Daoy (cell line): ENCODE measurements at places on chromosomes 1 and 21. TPM values are rescaled to one million over a fixed set of nuclear protein-coding genes. Genes with fewer than 3 reads are reported as not detected.
A peak's percentile ranks its signal among the peaks of the same experiment; 100 is the strongest.

Gene HSD3B1
- not detected in 2 replicates for total RNA-seq

Gene NIT1
- total RNA-seq = 16.3 and 17.4 TPM in 2 replicates

Gene CFHR1
- not detected in 2 replicates for total RNA-seq

DNA sequence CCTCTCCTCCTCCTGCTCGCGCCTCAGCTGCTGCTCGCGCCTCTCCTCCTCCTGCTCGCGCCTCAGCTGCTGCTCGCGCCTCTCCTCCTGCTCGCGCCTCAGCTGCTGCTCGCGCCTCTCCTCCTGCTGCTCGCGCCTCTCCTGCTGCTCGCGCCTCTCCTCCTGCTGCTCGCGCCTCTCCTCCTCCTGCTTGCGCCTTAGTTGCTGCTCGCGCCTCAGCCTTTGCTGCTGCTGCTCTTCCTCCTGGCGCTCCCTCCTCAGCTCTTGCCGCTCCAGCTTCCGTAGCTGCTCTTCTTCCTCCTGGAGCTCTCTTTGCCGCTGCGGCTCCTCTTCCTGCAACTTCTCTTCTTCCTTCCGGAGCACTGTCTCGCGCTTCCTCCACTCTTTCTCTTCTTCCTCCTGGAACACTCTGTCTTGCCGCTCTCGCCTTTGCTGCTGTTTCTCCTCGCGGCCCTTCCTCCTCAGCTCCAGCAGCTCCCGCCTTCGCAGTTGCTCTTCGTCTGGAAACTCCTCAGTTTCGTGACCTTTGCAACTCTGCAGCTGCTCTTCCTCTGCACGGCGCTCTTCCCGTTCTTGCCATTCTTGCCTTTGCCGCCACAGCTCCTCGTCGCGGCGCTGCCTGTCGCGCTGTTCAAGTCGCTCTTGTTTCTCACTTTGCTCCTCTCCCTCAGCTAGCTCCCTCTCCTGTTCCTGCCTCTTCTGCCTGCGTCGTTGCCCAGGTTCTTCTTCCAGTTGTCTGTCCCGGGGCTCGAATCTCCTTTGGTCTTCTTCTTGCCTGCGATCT, 3.0 kb downstream of the TCHH start:
- peak; percentile 53 for DNase-seq

DNA sequence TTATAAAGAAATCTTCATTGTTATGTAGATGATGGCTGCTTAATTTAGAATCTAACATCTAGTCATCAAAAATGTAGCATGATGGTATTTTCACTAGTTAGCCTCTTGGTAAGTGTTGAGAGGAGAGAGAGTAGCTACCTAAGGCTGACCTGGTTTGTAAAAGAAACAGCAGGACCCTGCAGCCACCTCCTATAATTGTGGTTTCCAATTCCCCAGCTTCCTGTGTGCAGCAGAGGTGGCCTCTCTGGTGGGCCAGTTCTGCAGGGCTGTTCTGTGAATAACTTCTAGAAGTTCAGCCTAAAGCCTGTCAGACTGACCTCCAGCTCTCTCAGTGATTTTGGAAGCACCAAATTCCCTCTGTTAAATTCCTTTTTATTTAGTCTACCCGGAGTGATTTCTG, 246.4 kb upstream of the LRRC7 start:
- no peak for DNase-seq

DNA sequence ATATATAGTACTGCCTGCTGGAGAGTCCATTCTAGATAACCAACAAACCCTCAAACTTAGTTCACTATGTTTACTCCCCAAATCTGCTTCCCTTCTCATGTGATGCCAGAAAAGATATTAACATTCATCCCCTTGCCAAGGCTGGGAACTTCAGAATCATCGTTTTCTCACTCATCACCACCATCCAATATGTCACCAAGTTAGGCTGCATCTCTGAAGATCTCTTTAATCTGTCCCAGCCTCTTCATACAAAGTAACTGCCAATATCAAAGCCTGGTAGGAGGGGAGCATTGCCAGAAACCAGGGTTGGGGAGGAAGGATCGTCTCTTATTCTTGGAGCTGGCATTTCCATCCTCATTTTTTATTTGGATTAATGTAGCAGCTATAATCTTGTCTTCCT, 71.6 kb downstream of the XCL2 start:
- DNase-seq = no peak

GRCh38 chr1:195804547-195804946, 803.7 kb downstream of the KCNT2 start:
- no peak for DNase-seq

Gene ELOVL1
- 42.6 and 59.0 TPM in 2 replicates for total RNA-seq

GRCh38 chr1:98893371-98893770, 111.3 kb downstream of the PLPPR5 start:
- DNase-seq = no peak

- DNase-seq = no peak
Measured at GRCh38 chr1:77341195-77341594, 59.4 kb downstream of the AK5 start.

Gene TMEM39B
- 4.3 and 4.5 TPM in 2 replicates for total RNA-seq

GRCh38 chr1:200869753-200870391, 2.9 kb upstream of the GPR25 start:
- no peak for DNase-seq

DNA sequence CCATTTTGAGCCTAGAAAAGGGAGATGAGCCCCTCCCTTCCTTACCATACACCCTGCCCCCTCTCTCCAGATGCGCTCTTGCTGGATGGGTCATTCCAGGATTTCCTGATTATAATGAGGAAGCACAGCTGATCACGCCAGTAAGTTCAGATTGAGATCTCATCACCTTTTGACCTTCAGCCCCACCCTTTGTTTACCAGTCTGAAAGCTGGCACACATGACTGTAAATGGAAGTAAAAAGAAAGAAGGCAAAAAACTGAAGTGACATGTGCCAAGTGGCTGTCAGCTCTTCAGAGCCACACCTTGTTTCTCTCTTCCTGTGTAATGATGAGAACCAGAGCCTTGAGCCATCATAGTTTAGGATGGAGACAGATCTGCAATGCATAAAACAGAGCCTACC, 27.9 kb downstream of the S1PR1 start:
- DNase-seq = no peak

Gene CYB5RL
- 3.8 and 8.9 TPM in 2 replicates for total RNA-seq

- DNase-seq = no peak
Measured at GRCh38 chr1:160606611-160607010, 27.3 kb upstream of the CD84 start.

DNA sequence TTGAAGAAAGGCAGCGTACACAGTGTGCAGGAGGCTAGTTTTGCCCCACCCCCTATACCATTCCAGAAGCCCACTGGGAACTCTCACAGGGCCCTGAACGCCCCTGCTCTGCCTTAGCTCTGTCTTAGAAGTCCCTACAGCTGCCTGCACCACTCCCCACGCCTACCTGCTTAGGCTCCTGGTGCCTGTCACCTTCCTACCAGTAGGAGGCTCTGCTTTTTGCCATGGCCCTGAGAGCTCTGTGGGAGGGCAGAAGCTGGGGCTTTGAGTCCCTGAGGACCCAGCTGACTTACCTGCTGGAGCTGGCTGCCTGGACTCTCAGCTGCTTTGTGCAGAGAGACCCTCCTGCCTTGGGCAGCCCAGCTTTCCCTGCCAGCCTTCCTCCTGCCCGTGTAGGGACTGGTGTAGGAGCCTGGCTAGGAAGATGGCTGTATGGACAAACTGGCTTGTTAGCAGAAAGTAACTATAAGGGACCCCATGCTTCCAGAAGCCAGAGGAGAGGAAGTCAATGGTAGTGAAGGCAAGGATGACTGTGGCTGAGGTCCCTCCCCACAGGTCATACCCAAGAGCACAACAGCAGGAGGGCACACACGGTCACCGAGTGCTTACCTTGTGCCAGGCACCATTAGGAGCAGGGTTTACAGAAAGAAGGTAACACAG, 9.8 kb upstream of the CELSR2 start:
- peak; percentile 67 for DNase-seq
